ENCODE measurements at places on chromosomes 1 and 21.

GRCh38 chr1:32883338-32884031 lies 2.8 kb upstream of the HPCA start:
- DNase-seq: peak; percentile 6

- no peak for DNase-seq
Measured at GRCh38 chr1:207282058-207282457, 39.4 kb upstream of the CD55 start.

DNA sequence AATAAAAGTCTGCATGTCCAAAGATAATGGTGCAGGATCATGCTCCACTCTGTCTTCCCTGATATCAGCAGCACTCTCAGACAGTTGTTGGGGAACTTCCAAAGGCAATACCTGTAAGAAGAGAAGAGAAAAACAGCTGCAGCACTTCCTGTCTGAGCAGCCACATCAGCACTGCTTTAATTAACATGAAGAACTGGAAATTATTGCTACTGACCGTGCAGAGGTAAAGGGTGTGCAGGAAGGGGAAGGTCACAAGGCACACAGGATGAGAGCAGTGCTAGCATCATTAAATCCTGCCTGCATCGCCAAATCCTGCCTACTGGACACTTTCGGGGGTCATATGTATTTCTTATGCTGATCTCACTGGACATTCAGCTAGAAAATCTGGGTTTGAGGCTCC lies 379.0 kb downstream of the LMX1A start:
- no peak for DNase-seq

DNA sequence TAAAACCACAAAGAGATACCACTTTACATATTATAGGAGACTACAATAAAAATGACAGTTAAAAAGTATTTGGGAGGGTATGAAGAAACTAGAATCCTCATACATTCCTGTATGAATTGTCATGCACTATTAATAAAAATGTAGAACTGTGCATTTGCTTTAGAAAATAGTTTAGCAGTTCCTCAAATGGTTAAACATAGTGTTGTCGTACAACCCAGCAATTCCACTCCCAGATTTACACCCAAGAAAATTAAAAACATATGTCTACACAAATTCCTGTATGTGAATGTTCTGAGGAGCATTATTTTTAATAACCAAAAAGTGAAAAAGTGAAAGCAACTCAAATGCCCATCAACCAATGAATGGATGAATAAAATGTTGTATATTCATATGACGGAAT lies 23.1 kb upstream of the PDE4B start:
- no peak for DNase-seq

DNA sequence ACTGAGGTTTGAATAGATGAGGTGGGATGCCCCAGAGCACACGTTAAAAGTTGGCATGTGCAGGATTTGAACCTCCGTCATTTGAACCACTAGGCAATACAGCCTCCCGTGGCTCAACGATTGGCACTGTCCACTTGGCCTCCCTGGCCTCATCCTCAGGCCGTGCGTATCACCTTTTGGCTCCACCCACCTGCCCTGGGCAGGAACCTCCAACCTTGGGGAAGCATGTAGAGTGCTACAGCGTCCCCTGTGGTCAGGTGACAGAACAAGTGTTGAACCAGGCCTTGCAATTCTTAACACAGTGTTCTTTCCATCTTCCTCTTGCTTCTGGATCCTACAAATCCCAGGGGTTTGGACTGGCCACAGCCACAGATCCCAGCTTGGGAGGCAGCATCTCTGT lies 112.6 kb downstream of the PAX7 start:
- no peak for DNase-seq

GRCh38 chr1:1377540-1378205 lies 2.7 kb upstream of the AURKAIP1 start:
- no peak for DNase-seq

DNA sequence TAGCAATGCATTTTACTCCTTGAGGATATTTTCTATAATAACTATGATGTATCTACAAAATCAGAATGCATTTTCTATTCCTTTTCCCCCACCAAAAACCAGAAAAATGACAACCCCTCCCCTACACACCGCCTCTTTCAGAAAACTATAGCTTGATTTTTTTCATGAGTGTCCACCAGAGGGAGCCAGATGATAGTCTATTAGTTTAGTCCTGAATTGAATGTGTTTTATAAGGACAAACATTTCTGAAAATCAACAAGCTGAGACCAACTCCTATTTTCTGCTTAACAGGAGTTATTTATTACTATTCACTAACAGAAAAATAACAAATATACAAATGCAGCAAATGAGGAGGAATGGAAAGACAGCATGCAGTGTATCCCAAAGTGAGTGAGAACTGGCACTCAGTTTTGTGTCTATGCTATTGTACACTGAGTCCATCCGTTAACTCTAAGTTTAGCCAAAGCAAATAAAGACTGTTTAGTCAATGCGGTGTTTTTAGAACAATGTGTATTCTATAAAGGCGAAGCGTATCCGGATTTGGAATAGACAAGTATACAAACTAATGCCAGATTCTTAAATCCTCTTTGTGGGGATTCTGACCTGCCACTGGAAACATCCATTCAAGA lies 182.6 kb downstream of the VAV3 start:
- DNase-seq: no peak

GRCh38 chr1:92980732-92981647 lies 19.7 kb upstream of the DIPK1A start:
- no peak for DNase-seq

GRCh38 chr1:99115231-99115630 lies 110.6 kb upstream of the PLPPR5 start:
- DNase-seq: no peak

GRCh38 chr1:222772996-222773379 lies 36.0 kb downstream of the FAM177B start:
- peak; percentile 59 for DNase-seq

- DNase-seq: no peak
Measured at GRCh38 chr1:40386359-40386723, 12.8 kb downstream of the SMAP2 start.

GRCh38 chr1:46575300-46575699 lies 23.9 kb upstream of the KNCN start:
- DNase-seq: no peak

- peak; percentile 52 for DNase-seq
Measured at GRCh38 chr1:8423269-8423691, 105.4 kb downstream of the SLC45A1 start.

- DNase-seq: no peak
Measured at GRCh38 chr1:203059485-203059884, 26.3 kb downstream of the MYOG start.

GRCh38 chr1:228308628-228309325 lies 97.9 kb downstream of the TRIM11 start:
- DNase-seq: no peak

GRCh38 chr21:18228060-18228739 lies 16.4 kb upstream of the CHODL start:
- peak; percentile 42 for DNase-seq

GRCh38 chr1:163771637-163772036 lies 449.9 kb downstream of the NUF2 start:
- DNase-seq: no peak

DNA sequence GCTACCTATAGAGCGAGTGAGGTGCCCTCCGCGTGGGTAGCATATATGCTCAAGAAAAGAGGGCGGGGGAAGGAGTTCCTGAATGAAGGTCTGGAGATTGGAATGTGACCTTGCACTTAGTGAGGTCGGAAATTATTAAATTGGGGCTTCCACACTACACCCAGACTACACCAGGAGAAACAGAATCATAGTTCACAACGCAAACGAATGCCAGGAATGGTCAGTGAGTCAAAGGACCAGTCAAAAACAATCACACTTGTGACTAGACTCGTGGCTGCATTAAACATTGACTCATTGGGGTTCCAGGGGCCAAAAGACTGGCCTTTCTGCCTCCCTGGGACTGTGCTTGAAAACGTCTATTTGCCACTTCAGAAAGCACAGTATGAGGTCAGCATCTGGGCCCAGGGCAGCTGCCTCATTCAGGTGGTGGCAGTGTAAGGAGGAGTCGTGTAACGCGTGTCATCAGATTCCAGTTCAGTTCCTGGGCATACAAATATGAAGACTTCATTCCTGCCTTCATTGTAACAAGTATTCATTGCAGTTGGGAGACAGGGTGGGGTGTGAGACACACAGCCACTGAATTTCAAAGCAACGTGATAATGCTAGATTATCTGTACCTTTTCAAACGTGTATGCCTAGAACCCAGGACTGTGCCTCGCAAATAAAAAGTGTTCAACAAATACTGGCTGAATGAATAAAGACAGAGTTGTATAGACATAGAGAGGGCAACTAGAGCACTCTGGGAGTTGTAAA lies at the start of gene YOD1:
Gene YOD1 (minus strand): TSS at position 18 of the 753 bp plus-strand sequence. CDS start 178 bp downstream, outside the sequence.
- DNase-seq: no peak

Measured in left hindlimb (tissue), 1 donor.